CD4-positive, alpha-beta T cell treated with Interleukin-21 for 1 hour (primary cell): ENCODE measurements at places on chromosomes 1 and 21.

DNA sequence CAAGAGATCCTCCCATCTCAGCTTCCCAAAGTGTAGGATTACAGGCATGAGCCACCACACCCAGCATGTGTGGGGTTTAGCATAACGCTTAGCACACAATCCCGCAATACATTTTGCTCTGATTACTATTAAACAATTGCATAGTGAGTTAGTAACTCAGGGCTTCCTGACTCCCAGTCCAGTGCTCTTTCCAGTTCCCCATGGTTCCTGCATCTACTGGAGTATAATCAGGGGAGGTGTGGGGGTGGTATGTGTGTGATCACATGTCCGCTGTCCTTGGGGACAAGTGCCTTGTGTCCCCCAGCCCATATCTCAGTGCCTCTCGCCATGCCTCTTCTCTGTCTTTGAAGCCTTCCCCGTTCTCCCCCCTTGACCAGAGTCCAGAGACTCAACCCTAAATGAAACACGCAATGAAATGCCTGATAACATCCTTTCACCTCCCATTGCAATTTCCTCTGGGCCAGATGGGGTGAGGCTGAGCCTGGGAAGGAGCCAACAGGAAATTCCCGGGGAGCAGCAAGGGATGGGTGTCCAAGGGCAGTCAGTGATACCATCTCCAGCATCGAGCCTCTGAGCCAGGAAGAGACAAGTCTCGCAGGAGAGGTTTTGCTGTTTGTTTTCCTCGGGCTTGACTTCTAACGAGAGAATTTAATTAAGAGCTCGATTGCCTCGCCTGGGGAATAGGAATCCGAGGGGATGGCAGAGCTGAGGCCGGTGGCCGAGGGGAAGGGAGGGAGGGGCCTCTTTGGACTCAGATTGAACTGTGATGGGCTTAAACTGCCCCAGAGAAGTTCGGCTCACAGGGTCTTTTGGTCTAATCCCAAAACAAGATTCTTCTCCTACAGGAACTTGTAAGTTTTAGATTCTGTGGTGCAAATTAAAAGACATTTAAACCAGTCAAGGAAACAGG is 7.7 kb upstream of the HTR1D start:
- no peak for DNase-seq

DNA sequence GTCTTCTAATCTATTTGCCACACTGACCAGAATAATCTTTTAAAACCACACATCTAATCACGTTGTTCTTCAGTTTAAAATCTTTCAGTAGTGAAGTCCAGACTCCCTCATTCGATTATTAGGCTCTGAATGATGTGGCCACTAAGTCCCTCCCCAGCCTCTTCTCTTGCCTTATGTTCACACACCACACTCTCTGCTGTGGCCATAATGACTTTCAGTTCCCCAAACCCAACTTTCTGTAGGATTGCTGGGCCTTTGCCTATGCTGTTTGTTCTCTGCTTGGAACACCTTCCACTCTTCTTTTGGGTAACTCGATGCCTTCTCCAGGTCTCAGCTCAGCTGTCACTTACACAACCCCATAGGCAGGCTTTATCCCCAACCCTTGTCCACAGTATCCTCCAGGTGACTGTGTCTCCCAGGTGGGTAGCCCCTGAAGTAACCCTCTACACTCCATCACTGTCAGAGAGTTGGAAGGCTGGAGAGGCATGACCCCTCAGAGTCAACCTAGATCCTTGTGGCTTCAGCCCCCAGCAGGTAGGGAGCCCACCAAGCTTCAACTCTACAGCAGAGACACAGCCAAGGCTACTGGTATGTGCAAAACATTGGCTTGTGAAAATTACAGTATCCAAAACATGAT is 8.4 kb upstream of the SLC37A1 start:
- no peak for DNase-seq

- no peak for DNase-seq
These were observed 132.8 kb downstream of the NFIA start for GRCh38 chr1:61215119-61215518.

DNA sequence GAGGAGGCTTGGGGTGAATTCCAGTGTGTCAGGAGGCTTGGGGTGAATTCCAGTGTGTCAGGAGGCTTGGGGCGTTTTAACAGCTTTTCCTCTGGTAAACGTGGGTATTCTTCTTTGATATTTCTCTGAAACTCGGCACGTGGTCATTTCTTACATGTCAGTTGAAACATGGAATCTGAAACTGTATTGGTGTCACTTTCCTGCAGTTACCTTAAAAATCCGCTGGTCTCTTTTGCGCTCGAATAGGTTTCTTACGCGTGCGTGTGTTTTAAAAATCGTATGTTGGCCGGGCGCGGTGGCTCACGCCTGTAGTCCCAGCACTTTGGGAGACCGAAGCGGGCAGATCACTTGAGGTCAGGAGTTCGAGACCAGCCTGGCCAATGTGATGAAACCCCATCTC is 33.5 kb downstream of the PRKCZ start:
- DNase-seq = no peak

DNA sequence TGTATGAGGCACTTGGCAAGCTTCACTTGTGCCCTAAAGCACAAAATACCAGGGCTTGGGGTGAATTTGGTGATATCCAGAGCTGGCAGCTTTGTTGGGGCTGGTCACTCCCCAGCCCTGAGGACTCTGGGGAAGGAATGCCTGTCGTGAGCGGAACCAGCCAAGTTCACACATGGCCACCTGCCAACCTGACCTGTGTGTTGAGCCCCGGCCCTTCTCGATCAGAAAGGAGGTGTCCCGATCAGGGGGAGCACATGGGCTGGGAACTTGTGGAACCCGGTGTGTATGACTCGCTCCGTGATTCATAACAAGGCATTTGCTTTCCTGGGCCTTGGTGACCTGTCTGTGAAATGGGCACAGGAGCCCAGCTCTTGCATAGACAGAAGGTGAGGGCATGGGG is 43.1 kb downstream of the AGPAT3 start:
- no peak for DNase-seq

DNA sequence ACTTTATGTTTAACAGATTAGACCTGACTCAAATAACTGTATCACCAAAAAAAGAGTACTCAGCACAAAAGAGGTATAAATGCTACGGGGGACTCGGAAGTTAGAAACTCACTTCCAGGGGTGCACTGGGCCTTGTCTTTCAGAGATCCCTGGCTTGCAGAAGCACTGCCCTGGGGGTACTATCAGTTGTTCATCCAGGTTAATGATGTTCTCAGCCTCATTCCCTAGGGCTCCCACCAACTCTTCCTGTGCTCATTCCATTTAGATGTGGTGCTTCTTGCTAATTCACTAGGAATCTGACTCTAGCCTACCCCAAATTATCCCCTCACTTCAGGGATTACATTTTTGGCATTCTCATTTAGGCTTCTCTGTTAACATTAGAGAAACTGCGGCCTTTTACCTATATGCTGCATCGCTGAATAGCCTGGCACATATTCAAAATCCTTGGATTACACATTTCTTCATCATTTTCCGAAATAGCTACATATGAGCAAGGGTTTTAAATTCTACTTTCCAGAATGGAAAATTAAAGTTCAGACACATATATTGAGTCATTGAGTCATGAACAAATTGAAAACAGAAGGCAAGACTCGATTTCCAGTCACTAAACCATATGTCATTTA is 338.5 kb downstream of the KCTD3 start:
- DNase-seq = no peak

DNA sequence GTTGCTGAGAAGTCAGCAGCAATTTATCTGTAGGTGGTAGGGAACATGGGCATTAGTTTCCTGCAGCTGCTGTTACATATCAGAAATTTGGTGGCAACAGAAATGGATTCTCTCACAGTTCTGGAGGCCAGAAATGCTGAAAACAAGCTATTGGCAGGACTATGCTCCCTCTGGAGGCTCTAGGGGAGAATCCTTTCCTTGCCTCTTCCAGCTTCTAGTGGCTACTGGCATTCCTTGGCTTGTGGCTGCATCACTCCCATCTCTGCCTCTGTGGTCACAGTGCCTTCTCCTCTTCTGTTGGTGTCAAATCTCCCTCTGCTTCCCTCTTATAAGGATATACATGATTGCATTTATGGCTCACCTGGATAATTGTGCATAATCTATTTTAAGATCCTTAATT is 2.5 kb upstream of the SFT2D2 start:
- no peak for DNase-seq

DNA sequence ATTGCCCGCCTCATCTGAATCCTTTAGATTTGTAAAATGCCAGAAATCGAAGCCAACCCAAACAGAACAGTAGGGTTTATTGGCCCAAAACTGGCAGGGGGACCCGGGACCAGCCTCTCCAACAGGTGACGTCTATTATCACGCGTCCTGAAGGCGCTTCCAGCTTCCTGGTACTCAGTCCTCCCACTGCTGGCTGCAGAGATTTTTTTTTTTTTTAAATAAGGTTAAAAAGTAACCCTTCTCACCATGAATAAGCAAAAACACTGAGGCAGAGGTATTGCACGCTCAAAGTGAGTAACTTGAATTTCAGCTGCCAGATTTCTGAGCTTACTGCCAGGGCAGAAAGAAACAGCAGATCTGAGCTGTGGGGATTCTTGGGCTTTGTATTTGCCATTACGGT is 54.4 kb upstream of the GCLM start:
- DNase-seq = no peak

GRCh38 chr1:162387226-162388082 is 5.9 kb downstream of the C1orf226 start:
- no peak for DNase-seq

GRCh38 chr21:37665230-37666024 is 250.8 kb downstream of the KCNJ6 start:
- no peak for DNase-seq

DNA sequence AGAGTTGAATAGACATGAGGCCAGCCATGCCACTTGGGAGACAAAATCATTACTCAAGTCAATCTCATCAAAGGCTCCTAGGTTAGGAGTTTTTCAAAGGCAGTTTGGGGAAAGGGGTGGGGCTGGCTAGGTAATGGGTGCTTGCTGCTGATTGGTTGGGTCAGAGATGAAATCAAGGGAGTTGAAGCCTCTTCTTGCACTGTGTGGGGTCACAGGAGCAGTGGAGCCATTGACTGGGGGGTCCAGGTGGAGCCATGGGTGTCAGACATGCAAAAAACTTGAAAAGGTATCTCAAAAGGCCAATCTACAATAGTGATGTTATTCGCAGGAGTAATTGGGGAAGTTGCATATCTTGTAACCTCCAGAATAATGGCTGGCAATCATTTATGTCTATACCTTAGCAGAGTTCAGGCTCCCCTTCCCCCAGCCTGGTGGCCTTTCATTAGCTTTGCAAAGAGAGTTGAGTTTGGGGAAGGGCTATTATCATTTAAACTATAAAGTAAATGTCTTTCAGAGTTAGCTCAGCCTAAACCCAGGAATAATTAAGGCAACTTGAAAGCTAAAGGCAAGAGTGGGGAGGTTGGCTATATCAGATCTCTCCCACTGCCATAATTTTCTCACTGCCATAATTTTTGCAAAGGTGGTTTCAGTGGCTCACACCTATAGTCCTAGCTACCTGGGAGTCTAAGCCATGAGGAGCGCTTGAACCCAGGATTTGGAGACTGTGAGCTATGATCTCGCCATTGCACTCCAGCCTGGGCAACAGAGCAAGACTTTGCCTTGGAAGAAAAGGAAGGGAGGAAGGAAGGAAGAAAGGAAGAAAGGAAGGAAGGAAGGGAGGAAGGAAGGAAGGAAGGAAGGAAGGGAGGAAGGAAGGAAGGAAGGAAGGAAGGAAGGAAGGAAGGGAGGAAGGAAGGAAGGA is 7.8 kb upstream of the PINK1 start:
- no peak for DNase-seq

DNA sequence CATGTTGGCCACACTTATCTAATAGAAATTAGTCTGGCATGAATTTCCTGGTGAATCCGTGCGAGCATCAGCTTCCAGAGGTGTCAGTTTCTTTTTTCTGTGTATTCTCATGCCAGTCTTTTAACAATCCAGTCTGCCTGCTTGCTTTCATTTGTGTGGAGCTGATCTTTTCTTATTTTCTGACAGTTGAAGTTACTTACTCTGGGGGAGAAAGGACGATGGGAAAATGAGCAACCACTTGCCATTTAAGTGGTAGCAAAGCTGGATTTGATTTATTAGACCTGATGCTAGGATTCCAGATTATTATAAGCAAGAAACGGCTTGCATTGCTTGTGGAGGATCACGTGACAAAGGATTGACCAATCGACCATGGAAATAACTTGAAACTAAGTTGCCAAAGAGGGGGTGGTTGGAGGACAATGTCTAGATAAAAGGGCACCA is 24.3 kb upstream of the APP start:
- no peak for DNase-seq

DNA sequence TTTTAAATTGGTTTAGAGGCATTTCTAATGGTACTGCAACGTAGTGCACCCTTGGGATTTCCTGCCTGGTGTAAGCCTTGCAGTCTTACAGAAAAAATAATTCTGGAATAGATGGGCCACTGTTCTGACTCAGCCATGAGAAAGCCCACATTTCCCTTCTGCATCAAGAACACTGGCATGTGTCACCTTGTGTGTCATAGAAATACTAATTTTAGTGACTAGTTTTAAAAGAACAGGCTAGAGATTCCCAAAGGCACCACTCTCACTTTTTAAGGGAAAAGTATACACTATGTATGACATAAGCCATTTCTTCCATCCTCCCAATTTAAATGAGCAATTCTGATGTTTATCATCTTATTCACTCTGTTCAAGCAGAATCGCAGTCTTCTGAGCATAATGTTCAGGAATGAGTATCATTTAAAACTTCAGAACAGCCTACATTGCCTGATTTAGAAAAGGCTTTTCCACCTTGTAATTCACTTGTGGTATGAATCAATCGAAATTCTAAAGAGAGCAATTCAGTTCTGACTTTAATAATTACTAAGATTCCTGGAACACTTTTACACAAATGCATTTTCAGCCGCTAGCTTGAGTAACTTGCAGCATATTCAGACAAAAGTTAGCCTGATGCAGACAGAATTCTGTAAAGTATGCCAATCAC is 18.8 kb downstream of the RGS13 start:
- no peak for DNase-seq

- peak; percentile 86 for DNase-seq
These were observed at the start of gene KCNA3 for GRCh38 chr1:110674337-110675059. Gene KCNA3, minus strand, starts transcription at chr1:110674940. Its CDS starts 131 bp downstream, at chr1:110674809.

DNA sequence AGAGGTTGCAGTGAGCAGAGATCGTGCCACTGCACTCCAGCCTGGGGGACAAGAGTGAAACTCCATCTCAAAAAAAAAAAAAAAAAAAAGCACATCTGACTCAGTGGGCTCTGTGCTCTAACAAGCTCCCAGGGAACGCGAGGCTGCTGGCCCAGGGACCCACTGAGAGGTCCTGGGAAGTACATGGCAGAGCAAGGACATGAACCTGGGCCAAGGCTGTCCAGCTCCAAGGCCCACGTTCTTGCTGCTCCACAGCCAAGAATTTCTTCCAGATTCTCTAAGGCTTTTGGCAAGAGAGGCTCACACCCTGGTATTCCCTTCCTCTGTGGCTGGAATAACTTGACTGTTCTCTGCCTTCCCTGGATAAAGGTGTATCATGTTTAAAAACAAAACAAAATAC is 15.4 kb upstream of the AGTRAP start:
- DNase-seq = no peak

DNA sequence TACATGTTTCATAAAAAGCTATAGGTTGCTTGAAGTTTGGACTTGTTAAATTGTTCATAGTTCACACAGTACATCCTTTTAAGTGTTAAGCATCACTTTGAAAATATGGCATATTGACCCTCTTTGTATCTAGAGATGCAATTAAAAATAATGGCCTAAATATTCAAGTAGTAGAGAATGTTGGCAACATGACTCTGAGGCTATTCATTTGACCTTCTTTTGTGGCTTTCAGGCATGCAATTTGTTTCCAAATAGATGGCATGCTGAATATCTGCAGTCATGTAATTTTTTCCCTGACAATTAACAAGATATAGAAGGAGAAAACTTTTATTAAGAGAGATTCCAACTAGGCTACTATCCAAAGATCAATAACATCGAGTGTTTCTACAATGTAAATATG is 230.5 kb upstream of the ZRANB2 start:
- DNase-seq = no peak
